ENCODE measurements at places on chromosomes 7 and 10.
A peak's percentile ranks its signal among the peaks of the same experiment; 100 is the strongest.

- DNase-seq = no peak
Observed at GRCh38 chr10:1121271-1121970, 65.2 kb downstream of the WDR37 start.

- no peak for DNase-seq
Observed at GRCh38 chr7:75950111-75950681, 35.2 kb downstream of the POR start.

- no peak for DNase-seq
Observed at GRCh38 chr7:52959336-52959735, 76.1 kb upstream of the POM121L12 start.

- no peak for DNase-seq
Observed at GRCh38 chr10:112374724-112375541, 1.0 kb downstream of the ACSL5 start.

GRCh38 chr7:41584746-41585145 is 118.1 kb downstream of the INHBA start:
- no peak for DNase-seq

GRCh38 chr10:5576154-5576748 is 51.5 kb downstream of the CALML3 start:
- DNase-seq = no peak

DNA sequence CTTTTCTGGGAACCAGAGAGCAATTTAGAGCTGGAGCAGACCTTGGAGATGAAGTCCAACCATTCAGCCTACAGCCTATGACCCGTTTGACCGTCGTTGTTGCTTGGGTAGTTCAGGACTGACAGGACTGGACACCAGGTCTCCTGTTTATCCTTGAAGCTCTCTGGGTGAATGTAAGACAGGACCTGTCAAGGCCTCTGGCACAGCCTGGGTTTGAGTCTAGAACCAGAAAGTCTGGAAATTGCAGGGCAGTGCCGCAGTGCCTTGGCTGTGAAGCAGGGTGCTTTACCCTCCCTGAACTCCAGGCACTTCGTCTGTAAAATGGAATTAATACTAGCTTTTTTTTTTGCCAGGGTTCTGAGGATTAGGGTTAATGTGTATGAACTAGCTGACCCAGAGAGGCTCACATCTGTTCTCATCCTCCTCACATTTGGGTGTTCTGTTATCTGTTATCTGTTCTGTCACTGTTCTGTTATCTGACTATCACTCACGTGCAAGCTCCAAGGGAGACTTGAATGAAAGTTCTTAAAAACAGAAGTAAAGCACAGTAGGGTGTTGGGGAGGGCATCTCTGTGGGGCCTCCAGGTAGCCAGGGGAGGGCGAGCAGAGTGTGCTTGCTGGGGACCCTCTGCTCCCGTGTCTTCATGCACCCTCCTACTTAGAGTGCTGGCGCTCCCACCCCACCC is 9.9 kb downstream of the BLVRA start:
- DNase-seq = no peak

- no peak for DNase-seq
Observed at GRCh38 chr7:158778471-158778870, 50.8 kb downstream of the ESYT2 start.

DNA sequence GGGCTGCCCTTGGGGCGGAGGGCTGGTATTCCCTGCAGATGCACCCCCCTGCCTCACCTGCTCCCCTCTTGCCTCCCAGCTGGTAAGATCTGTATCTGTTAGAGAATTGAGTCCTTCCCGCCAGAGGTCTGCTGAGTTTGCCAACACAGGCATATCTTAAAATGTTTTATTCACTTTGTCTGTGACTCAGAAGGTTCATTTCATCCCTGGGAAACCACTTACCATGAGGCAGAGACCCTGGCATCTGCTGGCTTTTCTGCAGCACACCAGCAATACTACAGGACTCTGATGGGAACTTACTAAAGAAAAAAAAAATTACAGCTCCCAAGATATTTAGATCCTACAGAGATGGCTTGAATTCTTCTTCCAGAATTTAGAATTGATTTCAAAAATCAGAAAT is 131.3 kb downstream of the PLPP4 start:
- DNase-seq = no peak

DNA sequence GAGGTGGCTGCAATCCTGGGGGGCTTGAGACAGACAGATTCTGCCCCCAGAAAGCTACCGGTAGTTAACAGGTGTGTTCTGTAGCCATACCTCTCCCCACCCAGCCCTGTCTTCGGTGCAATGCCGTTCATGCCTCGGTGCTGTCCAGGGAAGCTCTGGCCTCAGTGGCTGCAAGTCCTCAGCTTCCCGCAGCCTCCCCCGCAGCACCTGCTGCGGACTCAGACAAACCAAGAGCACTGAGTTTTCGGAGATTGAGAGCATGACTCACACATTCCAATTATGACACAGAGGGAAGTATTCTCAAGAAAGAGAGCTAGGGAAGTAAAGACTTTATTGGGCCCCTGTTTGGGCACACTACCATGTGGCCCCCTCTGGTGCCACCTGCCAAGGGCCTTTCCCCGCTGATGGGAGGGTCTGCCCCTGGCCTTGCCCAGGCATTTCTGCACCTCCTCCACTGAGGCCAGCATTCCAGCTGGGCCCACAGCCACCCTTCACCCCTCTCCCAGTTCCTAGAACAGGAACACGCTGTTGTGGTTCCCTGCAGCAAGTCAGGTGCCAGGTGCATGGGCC is 30.2 kb upstream of the EZH2 start:
- DNase-seq = peak; percentile 30

- no peak for DNase-seq
Observed at GRCh38 chr7:25545124-25546008, 317.1 kb upstream of the NPVF start.

GRCh38 chr10:60444494-60445064 is 54.9 kb upstream of the ANK3 start:
- DNase-seq = no peak

GRCh38 chr7:123864012-123864411 is 19.0 kb downstream of the HYAL4 start:
- DNase-seq = no peak

DNA sequence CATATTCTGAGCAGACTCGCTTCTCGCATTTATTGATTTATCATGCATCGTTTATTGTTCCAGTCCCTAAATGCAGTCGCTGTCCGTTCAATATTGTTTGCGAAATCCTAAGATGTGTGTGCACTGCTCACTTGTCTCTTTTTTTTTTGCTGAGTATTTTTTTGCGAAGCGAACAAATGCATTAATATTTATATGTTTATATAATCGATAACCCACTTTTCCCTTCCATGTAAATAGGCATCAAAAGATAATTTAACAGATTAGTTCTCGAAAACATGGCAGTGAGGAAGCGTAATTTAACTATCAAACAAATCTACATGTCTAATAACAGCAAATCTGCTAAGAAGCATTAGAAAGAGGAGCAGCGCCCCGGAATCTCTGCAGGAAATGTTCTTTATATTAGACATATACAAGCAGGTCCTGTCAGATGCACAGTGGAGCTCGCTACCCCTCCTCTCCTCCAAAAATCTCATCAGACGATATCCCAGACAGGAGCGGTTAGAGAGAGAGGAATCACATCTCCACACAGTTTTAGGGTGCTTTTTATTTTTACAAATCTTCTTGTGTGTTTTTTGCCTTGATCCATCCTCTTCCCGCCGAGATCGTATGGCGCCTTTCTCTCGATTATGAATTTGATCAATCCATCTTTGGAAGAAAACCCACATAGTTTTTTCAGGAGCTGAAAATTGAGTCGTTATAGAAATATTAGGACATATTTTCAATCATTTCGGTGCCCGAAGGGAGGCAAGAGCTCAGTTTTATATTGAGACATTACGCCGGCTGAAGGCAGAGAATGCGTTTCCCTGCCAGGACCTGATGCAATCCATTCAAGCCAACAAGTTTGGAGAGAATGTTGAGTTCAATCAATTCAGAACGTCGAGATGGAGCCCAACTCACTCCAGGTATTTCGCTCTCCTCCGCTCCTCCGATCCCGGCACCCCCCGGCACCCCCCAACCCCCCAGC is at the start of gene ARID5B:
TSS of gene ARID5B (plus strand) at position 871 of the 964 bp plus-strand sequence. CDS start at position 882, 11 bp downstream.
- no peak for DNase-seq

GRCh38 chr10:114442091-114442630 is 37.9 kb upstream of the AFAP1L2 start:
- no peak for DNase-seq

DNA sequence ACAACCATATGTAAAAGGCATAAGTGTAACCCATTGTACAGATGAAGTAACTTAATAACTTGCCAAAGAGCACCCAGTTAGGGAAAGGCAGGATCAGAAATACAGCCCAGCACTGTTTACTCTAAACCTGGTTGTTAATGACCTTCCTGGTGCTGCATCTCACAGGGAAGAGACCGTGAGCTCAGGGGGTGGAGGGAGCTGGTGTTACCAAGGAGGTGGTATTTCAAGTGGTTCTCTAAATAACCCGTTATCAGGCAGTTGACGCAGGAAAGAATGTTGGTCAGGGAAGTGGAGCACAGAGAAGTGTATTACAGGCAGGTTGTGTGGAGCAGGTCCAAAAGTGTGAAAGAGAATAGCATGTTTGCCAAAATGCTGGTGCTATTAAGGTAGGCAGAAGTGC is 4.4 kb upstream of the ST7 start:
- no peak for DNase-seq

DNA sequence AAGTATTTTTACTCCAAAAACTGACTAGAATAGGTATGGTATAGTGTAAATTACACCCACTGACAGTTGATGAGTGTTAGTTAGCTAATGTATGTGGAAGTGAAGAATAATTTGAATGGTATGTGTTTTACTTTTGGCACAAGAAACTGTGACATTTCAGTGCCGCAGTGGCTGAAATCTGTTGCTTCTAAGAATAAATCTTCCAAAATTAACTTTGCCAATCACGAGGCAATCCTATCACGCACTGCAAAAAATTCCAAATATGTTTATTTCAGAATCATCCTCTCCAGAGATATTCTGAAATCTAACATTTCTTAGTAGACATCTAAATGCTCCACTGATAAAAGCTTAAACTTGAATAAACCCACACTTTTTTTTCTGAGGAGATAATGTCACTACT is 61.2 kb downstream of the PCLO start:
- no peak for DNase-seq

- DNase-seq = no peak
Observed at GRCh38 chr7:86926732-86927131, 132.7 kb downstream of the ELAPOR2 start.

GRCh38 chr7:33066771-33067170 is 4.2 kb upstream of the NT5C3A start:
- no peak for DNase-seq

DNA sequence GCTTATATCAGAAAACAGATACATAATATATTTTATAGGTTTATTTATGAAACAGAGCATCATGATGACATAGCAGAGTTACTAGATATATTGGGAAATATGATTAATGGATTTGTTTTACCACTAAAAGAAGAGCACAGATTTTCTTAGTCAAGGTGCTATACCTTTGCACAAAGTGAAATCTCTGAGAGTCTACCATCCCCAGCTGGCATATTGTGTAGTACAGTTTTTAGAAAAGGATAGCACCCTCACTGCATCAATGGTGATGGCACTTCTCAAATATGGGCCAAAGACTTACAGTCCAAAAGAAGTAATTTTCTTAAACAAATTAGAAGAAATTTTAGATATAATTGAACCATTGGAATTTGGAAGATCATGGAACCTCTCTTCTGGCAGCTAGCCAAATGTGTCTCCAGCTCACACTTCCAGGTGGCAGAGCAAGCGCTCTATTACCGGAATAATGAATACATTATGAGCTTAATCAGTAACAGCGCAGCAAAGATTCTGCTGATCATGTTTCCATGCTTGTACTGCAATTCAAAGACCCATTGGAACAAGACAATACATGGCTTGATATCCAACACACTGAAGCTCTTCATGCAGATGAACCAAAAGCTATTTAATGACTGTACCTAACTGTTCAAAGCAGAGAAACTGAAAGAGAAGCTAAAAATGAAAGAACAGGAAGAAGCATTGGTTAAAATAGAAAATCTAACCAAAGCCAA is 21.9 kb upstream of the CREB3L2 start:
- no peak for DNase-seq

DNA sequence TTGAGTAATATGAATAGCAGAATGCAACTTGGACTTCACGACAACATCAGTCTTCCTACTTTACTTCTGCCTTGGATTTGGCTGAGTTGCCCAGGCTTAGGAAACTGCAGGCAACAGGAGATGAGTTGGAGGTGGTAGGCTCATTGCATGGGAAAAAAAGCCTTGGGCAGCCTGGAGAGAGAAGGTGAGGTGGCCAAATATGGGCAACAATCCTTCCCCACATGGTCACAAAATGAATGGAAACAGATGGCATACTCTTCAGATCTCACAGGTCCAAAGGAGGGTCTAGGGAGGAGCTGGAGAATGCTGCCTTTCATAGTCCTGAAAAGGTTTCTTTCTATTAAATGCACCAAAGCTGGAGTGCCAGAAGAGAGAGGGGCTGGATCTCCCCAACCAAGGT is 128.6 kb upstream of the AOAH start:
- no peak for DNase-seq

DNA sequence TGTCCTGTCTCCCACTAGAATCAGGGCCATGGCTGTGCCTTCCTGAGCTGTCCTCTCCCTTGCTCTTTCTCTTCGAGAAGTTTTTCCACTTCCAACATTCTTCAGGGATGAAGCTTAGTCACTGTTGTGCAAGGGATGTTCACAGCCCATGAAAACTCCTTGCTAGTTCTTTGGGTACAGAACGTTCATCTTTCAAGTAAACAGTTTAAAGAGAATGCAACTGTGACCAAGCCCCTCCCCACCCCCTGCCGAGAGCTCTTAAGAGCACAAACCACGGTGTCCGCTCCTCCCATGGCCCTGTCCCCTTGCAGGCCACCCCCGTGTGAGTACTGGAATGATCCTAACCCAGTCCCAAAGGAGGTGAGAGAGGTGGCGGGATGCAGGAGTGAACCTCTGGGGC is 161.1 kb upstream of the RHEB start:
- DNase-seq = no peak

- DNase-seq = no peak
Observed at GRCh38 chr7:81769891-81770727, at the start of gene HGF. Gene HGF (minus strand): TSS chr7:81770047. CDS start chr7:81769971, 76 bp downstream.

DNA sequence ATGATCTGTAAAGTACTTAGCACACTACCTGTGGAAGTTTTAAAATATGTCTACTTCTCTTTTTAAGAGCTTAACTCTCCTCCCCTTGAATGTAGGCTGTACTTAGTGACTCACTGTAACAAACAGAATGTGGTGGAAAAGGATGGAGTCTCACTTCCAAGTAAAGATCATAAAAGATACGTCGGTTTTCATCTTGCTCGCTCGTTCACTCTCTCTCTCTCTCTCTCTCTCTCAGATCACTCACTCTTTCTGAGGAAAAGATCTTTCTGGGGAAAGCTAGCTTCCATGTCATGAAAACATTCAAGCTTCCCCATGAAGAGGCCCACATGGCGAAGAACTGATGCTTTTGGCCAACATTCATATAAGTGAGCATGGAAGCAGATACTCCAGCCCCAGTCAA is 5.5 kb downstream of the CHUK start:
- DNase-seq = no peak

- DNase-seq = no peak
Observed at GRCh38 chr7:157136372-157136771, 2.4 kb upstream of the UBE3C start.

DNA sequence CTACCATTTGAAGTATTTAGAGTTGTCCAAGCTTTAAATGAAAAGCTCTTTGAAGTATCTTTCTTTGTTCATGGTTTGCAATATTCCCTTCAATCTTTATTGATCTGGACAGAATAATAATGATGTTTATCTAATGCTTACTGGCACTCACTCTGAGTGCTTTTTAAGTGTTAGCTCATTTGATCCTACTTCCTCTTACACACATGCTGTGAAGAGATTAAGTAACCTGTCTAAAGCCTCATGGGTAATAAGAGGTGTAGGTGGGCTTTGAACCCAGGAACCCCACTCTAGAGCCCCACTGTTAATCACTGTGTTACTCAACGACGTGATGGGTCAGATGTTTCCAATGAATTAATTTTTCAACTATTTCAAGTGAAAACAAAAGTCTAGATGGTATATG is 31.1 kb upstream of the ADD3 start:
- no peak for DNase-seq

GRCh38 chr7:157370742-157371141 is 33.9 kb downstream of the DNAJB6 start:
- DNase-seq = no peak

Measured in activated CD8-positive, alpha-beta memory T cell treated with anti-CD3 and anti-CD28 coated beads for 4 hours (primary cell).